ENCODE measurements at places on chromosomes 16 and 17. TPM values are rescaled to one million over a fixed set of nuclear protein-coding genes. Genes with fewer than 3 reads are reported as not detected.

ABCC12 gene
- 2.3 TPM for total RNA-seq

PPP1R1B gene
- 6.1 TPM for total RNA-seq

MEAK7 gene
- 29.7 TPM for total RNA-seq

MMP2 gene
- 25.4 TPM for total RNA-seq

SDR42E1 gene
- total RNA-seq = 0.82 TPM

FBRS gene
- 16.6 TPM for total RNA-seq

SLFN13 gene
- total RNA-seq = 4.5 TPM

TBC1D3E gene
- not detected for total RNA-seq

CRYBA1 gene
- total RNA-seq = not detected

CTF1 gene
- total RNA-seq = 0.36 TPM

DNAH17 gene
- under 0.01 TPM for total RNA-seq

OTOP2 gene
- not detected for total RNA-seq

COPRS gene
- total RNA-seq = 20.4 TPM

PRSS8 gene
- total RNA-seq = 0.18 TPM

RRAD gene
- 1.1 TPM for total RNA-seq

GAS2L2 gene
- total RNA-seq = 0.36 TPM

MT1G gene
- not detected for total RNA-seq

PHKB gene
- 187 TPM for total RNA-seq

CCL3 gene
- 4.9 TPM for total RNA-seq

ENPP7 gene
- total RNA-seq = not detected

FA2H gene
- total RNA-seq = 0.27 TPM

PKMYT1 gene
- total RNA-seq = 5.0 TPM

NOS2 gene
- 0.36 TPM for total RNA-seq

TEDC2 gene
- 5.9 TPM for total RNA-seq

SEPTIN12 gene
- total RNA-seq = not detected

COG8 gene
- total RNA-seq = 41.4 TPM

NR1D1 gene
- total RNA-seq = 0.54 TPM

SECTM1 gene
- 3.4 TPM for total RNA-seq

SEZ6L2 gene
- 26.0 TPM for total RNA-seq

ETV4 gene
- 6.9 TPM for total RNA-seq

NAGLU gene
- 8.8 TPM for total RNA-seq

CDC27 gene
- total RNA-seq = 80.0 TPM

BIRC5 gene
- total RNA-seq = 17.6 TPM

SLC16A5 gene
- total RNA-seq = 1.1 TPM

HCRT gene
- total RNA-seq = not detected

STAC2 gene
- total RNA-seq = 0.64 TPM

BFAR gene
- total RNA-seq = 42.3 TPM

PERCC1 gene
- not detected for total RNA-seq

GINS2 gene
- total RNA-seq = 11.3 TPM

PRAC2 gene
- not detected for total RNA-seq

RCVRN gene
- total RNA-seq = 0.27 TPM

KRT40 gene
- not detected for total RNA-seq

PRCD gene
- total RNA-seq = 5.7 TPM

KRTAP3-1 gene
- total RNA-seq = not detected

TRIM47 gene
- total RNA-seq = 9.9 TPM

DNAH2 gene
- 1.00 TPM for total RNA-seq

TP53TG3B gene
- total RNA-seq = not detected

NOMO2 gene
- total RNA-seq = 66.6 TPM

PYCARD gene
- total RNA-seq = 2.4 TPM

C17orf50 gene
- total RNA-seq = not detected

CDH3 gene
- total RNA-seq = 4.9 TPM

TMEM114 gene
- not detected for total RNA-seq

SCNN1G gene
- 0.27 TPM for total RNA-seq
